ENCODE measurements at places on chromosomes 5 and 9.

- no peak for DNase-seq
These were observed 1825.6 kb upstream of the CDH9 start for GRCh38 chr5:28864006-28864405.

GRCh38 chr9:113503613-113504211 lies 40.2 kb downstream of the RGS3 start:
- no peak for DNase-seq

DNA sequence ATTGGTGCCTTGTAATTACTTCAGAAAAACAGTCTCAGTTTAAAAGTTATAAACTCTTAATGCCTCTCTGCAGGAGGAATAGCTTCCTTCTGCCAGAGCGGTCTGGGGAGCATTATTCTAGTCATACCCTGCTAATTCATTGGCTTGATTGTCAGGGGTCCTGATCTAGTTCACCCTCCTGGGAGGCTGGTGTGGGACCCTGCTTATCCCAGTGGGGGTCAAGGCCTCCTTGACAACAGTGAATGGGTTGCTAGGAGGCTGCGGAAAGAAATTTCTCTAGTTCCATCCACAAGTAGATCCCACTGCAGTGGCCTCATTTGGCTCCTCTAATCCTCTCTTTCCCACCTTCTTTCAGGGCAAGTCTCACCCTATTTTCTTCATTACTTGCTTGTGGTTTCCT lies 105.7 kb downstream of the TMC1 start:
- no peak for DNase-seq

- no peak for DNase-seq
These were observed 1.9 kb upstream of the B4GALT1 start for GRCh38 chr9:33168941-33169544.

DNA sequence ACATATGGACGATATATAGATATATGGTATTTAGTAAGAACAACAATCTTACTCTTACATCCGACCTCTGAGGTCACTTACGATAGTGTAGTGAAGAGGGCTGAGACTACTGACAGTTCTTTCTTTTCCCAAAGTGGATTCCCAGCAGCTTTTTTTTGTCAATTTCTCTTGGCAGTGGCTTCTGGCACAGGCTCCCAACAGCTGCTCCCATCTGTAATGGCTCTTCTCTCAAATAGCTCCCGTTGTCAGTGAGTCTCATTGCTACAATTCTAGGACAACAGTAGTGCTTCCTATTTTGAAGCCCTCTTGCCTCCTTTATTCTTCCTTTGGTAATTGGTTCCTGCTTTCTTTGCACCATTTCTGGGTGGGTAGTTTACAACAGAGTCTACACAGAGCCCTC lies 68.4 kb downstream of the SLC25A46 start:
- DNase-seq: no peak

DNA sequence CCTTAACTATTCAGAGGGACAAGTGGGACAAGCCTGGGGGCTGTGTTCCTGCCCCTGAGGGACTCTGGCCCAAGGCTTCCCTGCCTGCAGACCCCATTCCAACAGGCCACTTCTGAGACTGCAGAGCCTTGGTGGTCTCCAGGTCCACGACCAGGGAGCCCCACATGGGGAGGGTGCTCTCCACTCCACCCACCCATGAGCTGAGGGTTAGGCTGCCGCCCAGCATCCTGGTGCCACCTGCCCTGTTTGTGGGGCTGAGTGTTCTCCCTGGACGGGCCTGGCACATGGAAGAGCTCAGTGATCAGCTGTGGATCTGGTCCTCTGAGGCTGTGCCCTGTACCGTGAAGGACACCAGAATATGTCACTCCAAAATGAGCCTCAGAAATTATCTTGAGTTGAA lies 2.5 kb upstream of the ABO start:
- DNase-seq: no peak

- DNase-seq: no peak
These were observed 12.1 kb upstream of the RCL1 start for GRCh38 chr9:4780651-4781050.

- peak; percentile 20 for DNase-seq
These were observed 77.7 kb upstream of the SELENOP start for GRCh38 chr5:42889311-42889933.

DNA sequence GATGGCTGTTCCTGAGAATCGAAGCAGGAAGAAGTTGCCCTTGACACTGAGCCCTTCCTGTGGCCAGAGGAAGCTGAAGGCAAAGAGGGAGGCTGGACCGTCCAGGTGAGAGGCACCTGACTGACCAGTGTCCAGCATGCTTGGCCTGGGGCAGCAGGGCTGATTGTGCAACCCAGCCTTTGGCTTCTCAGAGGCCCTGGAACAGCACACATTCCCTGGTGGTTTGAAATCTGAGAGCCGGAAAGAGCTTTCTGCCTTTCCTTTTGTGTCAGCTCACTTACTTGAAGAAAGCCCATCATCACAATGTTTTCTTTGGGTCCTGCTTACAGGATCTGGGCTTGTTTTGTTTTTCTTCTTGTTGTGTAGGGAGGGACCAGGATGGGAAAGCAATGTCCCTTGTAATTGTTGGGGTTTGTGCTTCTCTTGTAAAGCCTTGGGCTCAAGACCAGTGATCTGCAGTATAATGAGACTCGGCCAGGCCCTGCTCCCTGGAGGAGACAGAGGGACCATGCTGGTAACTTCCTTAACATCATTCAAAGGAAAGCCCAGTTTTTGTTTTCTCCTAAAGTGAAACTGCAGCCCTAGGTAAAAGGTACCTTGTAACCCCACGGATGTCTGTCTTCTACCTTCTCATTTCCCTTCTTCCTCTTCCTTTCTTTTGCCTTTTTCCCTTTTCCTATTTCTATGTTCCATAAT lies 213.7 kb downstream of the NXNL2 start:
- DNase-seq: no peak

- DNase-seq: no peak
These were observed 859 bp downstream of the RETREG1 start for GRCh38 chr5:16615741-16616535.

DNA sequence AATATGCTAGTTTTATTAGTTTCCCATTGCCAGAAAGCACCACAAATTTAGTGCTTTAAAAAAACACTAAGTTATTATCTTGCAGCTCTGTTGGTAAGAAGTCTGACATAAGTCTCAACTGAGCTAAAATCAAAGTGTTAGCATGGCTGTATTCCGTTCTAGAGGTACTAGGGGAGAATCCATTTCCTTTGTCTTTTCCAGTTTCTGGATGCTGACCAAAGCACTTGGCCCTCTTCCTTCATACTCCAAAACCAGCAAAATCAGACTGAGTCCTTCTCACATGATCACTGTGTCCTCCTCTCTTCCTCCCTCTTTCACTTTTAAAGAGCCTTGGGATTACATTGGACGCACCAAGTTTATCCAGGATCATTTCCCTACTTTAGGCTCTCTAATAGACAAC lies 9.5 kb downstream of the CDH18 start:
- no peak for DNase-seq

- no peak for DNase-seq
These were observed 66.9 kb downstream of the SYK start for GRCh38 chr9:90868555-90868954.

GRCh38 chr5:129120158-129120581 lies 25.6 kb downstream of the ISOC1 start:
- DNase-seq: no peak

- no peak for DNase-seq
These were observed 13.4 kb upstream of the WNK2 start for GRCh38 chr9:93170571-93170970.

DNA sequence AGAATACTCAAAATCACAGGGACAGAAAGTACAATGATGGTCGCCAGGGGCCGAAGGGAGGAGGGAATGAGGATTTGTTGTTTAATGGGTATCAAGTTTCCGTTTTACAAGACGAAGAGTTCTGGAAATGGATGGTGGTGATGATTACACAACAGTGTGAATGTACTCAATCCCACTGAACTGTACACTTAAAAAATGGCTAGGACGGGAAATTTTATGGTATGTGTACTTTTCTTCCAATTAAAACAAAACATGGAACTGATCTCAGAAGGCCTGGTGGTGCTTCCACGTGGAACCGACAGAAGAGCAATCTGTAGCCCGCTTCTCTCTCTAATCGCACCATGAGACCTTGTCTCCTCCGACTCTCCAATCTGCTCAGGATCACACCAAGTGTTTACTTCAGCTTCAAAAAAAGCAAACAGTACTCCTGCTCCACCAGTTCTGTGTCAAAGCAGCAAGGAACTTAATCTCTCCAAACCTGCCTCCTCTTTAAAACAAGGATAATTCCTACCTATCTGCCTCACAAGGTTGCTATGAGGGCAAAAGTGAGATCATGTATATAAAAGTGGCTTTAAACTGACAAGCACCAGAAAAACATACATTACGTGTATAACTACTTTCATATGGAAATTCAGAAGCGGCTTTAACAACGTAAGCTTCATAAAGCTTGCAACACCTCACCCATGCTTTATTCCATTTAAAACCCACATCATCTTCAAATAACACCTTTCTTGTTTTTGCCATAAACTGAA lies 2.1 kb downstream of the ECPAS start:
- no peak for DNase-seq

DNA sequence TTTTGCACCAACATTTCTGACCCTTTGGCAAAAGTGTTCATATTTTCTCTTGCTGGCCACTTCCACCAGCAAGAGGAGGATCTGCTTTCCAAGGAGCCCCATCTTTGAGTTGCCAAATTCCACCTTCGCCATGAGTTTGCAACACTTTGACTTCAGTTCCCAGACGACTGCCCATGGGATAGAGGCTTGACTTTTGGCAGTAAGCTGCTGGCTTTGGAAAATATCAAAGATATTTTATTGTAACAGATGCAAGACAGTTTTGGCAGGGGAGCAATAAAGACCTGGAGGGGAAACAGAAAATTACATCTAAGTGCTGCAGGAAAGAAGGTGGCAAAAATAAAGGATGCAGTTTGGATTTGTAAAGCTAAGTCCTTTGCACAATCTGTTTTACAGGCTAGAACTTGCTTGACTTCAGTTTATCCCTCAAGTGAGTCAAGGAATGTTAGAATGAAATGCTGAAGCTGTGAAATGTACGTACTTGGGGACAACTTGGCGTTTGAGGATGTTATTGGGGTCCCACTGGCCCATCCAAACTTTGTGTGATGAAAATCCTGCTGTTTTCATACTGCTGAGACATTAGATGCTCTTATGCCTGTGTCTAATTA lies 232.9 kb downstream of the GOLPH3 start:
- DNase-seq: no peak

DNA sequence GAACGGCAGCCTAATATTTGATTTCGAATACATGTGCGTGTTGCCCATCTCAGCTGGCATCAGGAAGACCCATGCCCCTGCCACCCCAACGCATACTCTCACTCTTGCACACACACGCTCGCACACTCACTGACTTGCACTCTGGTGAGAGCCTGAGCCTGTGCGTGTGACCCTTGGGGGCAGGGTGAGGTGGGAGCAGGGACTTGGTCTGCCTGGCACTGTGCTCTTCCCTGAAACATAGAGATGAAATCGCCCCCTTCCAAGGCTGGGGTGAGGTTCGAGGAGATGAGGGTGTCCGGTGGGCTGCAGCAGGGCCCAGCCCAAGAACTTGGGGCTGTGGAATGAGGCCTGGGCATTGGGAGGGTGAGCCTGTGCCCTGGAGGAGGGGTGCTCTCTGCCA lies 1.2 kb downstream of the LCN9 start:
- DNase-seq: no peak
